Right forelimb (tissue), 1 donor: ENCODE measurements at places on chromosomes 1 and 21.

GRCh38 chr1:7511381-7511780, 259.7 kb upstream of the VAMP3 start:
- no peak for DNase-seq

DNA sequence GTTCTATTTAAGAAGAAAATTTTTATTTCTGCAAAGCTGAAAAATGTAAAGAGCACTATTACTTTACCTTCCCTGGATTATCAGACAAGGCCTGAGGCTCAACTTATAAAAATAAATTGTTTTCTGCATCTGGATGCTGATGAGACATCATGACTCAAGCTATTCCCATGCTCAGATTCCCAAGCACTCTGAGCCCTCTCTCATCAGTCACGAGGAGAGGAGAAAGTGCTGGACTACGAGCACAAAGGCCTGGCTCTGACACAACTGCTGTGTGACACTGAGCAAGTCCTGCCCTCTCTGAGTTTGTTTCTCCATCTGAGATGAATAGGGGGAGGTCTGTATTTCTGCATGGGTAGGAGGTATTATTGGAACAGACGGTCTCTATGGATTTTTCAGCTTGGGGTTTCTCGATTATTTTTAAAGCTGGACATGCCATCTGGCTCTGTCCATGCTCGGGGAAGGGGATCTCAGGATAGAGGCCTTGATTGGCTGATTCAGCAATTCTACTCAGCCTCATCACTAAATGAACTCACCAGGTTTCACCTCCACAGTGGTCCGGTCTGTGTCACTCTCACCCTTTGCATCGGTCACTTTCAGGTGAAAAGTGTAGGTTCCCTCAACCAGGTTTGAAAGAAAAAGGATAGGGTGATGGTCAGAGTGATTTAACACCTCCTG, 107.7 kb downstream of the KIAA0319L start:
- DNase-seq: no peak

GRCh38 chr1:174639461-174639860, 191.7 kb downstream of the GPR52 start:
- DNase-seq: no peak

DNA sequence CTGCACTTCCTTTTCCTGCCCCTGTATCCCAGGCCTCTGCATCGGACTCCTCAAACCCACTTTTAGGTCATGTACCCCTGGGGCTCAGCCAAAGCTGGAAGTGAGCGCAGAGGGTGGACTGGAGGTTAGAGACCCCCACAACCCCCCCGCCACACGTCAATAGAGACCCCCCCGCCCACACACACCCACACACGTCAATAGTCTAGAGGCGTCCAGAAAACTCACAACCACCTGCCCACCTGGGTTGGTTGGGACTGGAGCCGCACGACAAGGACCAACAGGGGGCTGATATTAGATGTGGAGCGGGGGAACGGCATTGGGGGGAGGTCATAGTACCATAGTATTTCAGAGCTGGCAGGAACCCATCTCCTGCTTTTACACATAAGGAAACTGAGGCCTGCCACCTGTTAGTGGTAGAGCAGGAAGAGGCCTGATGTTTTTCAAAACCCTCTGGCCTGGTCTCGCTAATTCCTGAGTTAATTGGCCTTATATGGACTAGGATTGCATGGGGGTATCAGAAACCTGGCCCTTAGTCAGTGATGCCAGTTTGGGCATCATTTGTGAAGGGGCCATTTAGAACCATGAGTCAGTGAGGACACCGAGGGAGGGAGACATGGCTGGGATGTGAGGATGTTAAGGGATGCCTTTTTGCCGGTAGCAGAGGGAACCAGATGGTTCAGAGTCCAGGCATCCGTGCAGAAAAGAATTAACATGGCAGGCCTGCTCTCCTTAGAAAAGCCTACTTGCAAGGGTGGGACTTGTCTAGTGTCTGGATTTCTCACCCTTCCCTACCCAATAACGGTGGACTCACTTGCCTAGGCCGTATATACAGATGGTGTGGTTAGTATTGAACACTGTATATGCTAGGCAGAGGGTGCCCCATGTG, 1.1 kb downstream of the NENF start:
- no peak for DNase-seq

GRCh38 chr1:147579532-147579931, 38.2 kb downstream of the BCL9 start:
- DNase-seq: peak; percentile 45

DNA sequence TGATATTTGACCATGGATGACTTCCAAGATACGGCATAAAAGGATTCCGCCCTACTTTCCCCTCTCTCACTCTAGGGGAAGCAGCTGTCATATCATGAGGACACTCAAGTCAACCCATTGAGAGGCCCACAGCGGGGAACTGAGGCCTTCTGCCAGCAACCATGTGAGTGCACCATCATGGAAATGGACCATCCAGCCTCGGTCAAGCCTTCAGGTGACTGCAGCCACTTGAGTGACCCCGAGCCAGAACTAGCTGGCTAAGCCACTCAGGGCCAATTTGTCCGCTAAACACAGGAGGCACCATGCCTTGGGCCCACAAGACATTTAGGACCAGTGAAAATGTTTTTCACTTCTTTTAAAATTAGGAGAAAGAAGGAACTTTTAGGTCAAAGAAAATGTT, 11.1 kb upstream of the GJB5 start:
- no peak for DNase-seq

DNA sequence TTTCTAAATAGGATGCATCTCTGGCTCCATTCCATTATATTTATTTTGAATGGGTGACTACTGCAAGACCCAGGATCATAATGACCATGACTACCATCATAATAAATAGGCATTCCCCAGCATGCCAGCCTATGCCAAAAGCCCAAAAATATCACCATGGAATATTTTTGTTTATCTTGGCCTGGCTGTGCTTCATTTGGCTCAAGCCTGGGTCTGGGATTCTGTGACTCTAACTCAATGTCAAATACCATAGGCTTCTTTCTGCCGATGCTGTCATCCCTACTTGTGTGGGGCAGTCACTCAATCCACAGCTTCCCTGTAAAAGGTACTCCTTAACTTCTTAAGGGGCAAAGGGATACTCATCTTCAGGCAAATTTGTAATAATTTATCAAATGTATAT, 66.6 kb downstream of the DIRAS3 start:
- no peak for DNase-seq

DNA sequence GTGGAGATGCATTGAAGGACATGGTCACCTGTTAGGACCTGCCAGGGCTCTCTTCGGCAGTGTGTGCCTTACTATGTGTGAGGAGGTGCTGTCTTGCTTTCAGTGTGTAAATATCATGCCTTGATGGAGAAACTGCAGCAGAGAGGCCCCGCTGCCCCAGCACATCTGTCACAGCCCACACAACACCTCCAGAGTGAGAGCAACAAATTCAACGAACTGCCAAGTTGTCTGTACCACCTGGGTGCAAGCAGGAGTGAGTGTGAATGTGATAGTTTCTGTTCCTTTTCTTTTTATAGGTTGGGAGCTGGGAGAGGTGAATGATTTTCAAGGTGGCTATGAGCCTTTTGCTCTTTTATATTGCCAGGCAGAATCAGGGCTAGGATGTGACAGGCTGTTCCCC, 114.6 kb upstream of the KIAA0040 start:
- DNase-seq: no peak
